ENCODE measurements at places on chromosomes 5 and 9.
A peak's percentile ranks its signal among the peaks of the same experiment; 100 is the strongest.

DNA sequence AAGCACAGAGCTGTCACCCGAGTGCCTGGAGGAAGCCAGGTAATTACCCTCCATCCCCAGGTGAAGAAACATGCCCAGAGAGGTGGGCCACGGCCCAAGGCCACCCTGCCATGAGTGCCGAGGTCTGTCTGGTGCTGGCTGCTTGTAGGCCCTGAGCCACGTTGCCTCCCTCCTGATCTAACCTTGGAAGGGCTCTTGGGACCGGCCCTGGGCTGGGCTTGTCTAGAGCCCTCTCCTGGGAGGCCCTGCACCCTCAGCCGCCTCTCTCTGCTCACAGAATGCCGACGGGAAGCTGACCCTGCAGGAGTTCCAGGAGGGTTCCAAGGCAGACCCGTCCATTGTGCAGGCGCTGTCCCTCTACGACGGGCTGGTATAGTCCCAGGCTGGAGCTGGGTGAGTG is 39.4 kb upstream of the HMCN2 start:
- no peak for DNase-seq

DNA sequence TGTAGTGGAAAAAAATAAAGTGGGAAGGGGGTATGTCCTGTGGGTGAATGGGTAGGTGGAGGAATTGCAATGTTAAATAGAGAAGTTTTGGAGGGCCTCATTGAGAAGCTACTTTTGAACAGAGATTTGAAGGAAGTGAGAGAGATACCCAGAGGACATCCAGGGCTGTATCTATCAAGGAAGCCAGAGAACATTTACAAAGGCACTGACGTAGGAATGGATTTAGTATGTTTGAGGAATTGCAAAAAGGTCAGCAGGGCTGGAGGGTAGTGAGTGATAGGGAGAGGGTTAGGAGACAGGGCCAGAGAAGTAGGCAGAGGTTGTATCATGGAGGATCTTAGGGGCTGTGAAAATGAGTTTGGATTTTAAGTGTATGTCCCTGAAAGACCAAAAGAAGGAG is 13.9 kb downstream of the PTTG1 start:
- no peak for DNase-seq

DNA sequence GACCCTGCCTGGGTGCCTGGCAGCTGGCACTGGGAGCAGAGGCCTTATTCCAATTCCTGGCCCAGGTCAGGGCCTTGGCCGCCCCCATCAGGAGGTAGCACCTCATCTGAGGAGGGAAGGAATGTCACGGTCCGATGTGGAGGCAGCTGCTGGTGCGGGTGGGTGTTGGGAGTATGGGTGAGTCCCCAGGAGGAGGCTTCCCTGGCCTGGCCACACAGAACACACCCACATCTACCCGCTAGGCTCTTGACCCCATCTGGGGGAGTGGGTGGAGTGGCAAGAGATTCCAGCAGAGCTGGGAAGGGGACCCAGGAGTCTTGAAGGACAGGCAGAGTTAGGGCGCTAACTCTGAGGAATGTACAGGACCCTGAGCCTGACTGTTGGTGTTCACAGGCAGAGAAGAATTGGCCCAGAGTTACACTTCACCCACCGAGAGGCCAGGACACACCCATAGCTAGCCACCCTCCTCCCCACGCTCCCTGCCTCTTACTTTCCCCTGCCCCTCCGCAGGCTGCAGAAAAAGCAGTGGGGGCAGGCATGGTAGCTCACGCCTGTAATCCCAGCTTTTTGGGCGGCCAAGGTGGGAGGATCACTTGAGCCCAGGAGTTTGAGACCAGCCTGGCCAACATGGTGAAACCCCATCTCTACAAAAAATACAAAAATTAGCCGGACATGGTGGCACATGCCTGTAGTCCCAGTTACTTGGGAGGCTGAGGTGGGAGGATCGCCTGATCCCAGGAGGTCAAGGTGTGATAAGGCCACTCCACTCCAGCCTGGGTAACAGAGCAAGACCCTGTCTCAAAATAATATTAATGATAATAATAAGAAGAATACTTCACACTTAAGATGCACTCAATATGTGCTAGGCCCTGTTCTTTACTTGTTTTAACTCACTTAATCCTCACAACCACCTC is 6.0 kb downstream of the OLFML2A start:
- DNase-seq, result no peak

- peak; percentile 64 for DNase-seq
Measured at GRCh38 chr9:115946530-115946929, 207.1 kb upstream of the PAPPA start.

DNA sequence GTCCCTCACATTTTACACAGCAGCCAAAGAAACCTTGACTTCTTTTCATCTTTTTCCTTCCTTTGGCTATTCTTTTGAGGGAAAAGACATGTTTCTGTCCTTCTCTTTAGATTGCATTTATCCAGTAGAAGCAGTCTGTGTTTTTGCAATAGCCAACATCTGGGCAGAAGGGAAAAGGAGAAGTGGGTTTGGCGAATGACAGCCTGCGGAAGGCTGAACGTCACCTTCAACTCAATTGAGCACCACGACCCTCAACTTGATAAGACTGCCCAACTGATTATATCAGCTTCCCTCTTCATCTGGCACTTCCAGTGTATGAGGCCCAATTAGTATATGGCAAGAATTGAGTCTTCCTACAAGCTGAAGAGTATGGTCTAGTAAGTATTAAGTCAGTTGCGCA is 1997.6 kb upstream of the WWC1 start:
- no peak for DNase-seq

DNA sequence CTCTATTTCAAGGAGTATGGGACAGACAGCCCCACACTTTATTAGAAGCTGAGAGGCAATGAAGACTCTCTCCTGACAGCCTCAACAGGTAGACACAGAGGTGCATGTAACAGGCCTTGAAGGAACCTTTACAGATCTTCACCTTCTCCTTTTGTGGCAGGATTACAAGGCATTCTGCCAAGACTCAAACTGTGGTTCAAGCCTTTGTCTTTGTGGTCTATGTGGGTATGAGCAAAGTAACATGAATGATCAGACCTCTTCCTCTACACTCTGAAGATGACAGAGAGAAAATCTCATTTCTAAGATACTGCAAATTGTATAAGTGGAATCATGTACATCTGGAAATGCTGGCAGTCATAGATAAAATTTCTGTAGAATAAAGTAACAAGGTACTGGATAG is 346.9 kb downstream of the CDH9 start:
- no peak for DNase-seq

DNA sequence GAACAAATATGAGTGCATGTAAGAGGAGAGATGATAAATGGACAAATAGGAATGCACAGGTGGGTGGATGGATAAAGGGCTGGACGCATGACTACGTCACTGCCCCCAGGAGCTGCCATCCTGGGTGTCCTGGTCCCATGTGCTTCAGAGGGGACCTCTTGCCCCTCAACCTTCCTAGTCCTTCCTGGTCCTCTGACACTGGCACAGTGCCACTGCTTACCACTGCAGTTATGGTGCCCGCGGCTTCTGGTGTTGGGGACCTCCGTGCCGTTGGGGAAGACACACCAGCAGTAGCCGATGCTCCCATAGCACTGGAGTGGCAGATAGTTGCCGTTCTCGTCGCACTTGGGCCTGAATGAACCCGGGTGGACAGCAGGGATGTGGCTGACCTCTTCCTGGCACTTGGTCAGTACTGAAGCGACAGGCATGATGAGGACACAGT is 9.8 kb downstream of the CD74 start:
- DNase-seq, result no peak

- no peak for DNase-seq
Measured at GRCh38 chr5:33334829-33335228, 105.9 kb upstream of the TARS1 start.
